ENCODE measurements at places on chromosomes 6 and 20.
A peak's percentile ranks its signal among the peaks of the same experiment; 100 is the strongest.

- no peak for DNase-seq
Measured at GRCh38 chr6:129120856-129121638, 238.1 kb downstream of the LAMA2 start.

- no peak for DNase-seq
Measured at GRCh38 chr6:20334334-20334733, 67.3 kb upstream of the E2F3 start.

GRCh38 chr6:11760015-11760473 lies 18.6 kb downstream of the ADTRP start:
- no peak for DNase-seq

- DNase-seq: no peak
Measured at GRCh38 chr20:35561671-35562070, 19.8 kb downstream of the ERGIC3 start.

GRCh38 chr6:8982668-8983067 lies 547.3 kb upstream of the SLC35B3 start:
- DNase-seq: no peak

GRCh38 chr6:157868835-157869234 lies 45.8 kb downstream of the SNX9 start:
- DNase-seq: no peak

DNA sequence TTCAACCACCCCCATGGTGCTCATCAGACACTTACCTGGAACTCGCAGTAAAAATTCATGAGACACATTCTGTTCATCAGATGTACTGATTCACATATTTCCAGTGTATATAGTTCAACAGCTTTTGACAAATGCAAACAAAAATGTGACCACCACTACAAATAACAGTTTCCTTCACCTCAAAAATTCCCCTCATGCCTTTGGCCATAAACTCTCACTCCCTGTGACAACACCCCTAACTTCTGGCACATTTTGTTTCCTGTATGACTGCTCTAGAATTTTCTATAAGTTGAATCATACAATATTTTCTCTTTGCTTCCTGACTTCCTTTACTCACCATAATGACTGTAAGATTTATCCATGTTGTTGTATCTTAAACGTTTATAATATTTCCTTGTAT lies 63.7 kb downstream of the C6orf118 start:
- no peak for DNase-seq

GRCh38 chr6:16761471-16762267 lies 409 bp upstream of the ATXN1 start:
- peak; percentile 65 for DNase-seq

DNA sequence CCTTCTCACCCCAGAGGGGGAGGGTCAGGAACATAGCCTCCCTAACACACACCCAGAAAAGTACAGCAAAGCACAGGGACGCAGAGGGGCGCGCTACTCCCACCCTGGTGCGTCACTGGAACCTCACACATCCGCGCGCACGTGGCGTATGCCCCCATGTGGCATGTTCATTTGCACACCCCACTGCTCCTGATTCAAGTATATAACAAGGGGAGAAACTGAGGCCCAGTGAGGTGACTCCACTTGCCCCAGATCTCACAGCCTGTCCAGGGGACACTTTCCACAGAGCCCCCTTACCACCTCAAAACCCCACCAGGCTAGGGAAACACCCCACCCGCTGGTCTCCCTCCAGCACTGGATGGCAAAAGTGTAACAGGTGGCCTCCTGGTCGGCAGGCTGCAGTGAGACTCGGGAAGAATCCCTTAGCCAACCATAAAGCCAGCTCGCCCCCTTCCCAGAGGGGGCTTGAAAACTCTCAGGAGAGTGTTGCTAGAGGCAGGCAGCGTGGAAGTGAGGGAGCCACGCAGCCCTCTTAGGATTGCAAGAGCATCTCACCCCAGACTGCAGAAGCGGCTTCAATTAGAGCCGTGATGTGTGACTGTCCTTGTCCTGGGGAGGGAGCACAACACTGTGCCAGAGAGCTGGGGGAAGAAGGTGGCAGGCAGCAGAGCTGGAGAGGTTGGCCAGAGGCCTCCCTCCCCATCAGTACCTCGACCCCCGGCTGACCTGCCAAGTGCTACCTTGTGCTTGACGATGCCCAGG lies at the start of gene GRM4:
Gene GRM4 (minus strand): TSS at position 67 of the 762 bp plus-strand sequence. CDS start 12,591 bp downstream, outside the sequence.
- DNase-seq: no peak

DNA sequence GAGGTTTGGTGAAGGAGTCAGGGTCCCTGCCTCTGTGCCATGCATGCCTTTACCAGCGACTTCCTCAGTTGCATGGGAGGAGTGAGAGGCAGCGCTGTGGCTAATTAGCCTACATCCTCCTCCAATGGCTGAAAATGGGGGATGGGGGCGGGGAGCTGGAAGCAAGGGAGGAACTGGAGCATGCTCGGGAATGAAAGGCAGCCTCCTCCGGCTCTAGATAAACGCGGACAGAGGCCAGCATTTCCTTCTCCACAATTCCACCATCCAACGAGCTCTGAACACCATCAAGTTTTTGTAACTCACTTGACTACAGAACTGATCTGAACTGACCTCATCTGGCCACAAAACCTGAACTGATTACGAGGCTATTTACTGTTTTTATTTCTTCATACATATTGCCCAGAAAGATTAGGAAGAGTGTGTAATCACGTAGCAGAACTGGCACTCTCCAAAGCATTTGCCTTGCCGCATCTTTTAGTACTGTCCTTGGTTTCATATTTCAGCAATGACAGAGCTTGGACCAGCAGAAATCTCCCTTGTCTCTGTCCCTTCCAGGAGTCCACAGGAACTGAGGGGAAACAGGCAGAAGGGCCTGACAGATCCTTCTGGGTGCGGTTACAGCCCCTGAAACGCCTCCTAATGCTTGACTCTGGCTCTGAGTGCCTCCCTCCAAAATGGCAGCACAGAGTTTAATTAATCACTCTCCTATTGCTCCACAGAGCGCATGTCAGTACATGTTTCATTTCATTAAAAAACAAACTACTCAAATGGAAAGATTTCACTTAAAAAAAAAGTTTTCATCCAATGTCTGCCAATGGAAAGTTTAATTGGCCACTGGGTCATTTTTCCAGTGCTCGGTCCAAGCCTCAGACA lies 58.2 kb upstream of the TRAF3IP2 start:
- DNase-seq: no peak

GRCh38 chr6:125153391-125154117 lies at the start of gene TPD52L1:
TSS of gene TPD52L1 (plus strand) at chr6:125153773. CDS start at chr6:125153952, 179 bp downstream.
- no peak for DNase-seq

- peak; percentile 45 for DNase-seq
Measured at GRCh38 chr6:32195902-32196681, 3.6 kb upstream of the GPSM3 start.

GRCh38 chr6:108684771-108685329 lies 124.1 kb downstream of the FOXO3 start:
- DNase-seq: no peak
